ENCODE measurements at places on chromosomes 6 and 20.

GRCh38 chr6:121668259-121668658 lies 232.8 kb downstream of the GJA1 start:
- no peak for DNase-seq

GRCh38 chr6:14086701-14087100 lies 30.9 kb upstream of the CD83 start:
- DNase-seq = no peak

- no peak for DNase-seq
Measured at GRCh38 chr6:159788753-159789376, 537 bp downstream of the TCP1 start.

DNA sequence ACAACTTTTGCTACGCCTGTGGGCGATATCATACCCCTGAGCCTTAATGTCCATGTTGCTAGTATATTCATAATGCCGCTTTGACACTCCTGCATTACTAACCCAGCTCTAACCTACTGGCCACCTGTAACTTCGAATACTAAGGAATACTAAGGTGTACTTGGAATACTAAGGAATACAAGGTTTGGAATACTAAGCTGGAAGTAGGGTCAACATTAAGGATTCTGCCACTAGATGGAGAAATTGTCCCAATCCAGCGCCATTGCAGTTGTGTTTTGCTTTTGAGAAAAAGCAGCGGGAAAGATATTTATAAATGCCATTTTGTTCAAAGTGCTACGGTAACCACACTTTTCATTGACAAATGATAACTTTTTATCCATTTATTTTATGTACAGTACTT lies 10.7 kb downstream of the TBXT start:
- no peak for DNase-seq

GRCh38 chr6:141594874-141595273 lies 537.9 kb upstream of the GJE1 start:
- DNase-seq = no peak

- DNase-seq = no peak
Measured at GRCh38 chr6:22884456-22884855, 315.1 kb downstream of the HDGFL1 start.

GRCh38 chr6:29653452-29654038 lies 3.3 kb upstream of the MOG start:
- DNase-seq = no peak

- DNase-seq = no peak
Measured at GRCh38 chr6:109118871-109119354, 23.6 kb downstream of the CEP57L1 start.

All from caudate nucleus (tissue), 63 donors.